Stimulated activated CD4-positive, alpha-beta T cell treated with anti-CD3 and anti-CD28 coated beads, Interleukin-12 subunit alpha, Interleukin-12 subunit beta, amount 100 ng/mL, for 4 hours (primary cell): ENCODE measurements at places on chromosomes 4 and X.

- no peak for DNase-seq
Observed at GRCh38 chrX:115330498-115331168, 41.1 kb downstream of the LUZP4 start.

GRCh38 chr4:39786838-39787237 is 88.9 kb downstream of the UBE2K start:
- DNase-seq, result no peak

DNA sequence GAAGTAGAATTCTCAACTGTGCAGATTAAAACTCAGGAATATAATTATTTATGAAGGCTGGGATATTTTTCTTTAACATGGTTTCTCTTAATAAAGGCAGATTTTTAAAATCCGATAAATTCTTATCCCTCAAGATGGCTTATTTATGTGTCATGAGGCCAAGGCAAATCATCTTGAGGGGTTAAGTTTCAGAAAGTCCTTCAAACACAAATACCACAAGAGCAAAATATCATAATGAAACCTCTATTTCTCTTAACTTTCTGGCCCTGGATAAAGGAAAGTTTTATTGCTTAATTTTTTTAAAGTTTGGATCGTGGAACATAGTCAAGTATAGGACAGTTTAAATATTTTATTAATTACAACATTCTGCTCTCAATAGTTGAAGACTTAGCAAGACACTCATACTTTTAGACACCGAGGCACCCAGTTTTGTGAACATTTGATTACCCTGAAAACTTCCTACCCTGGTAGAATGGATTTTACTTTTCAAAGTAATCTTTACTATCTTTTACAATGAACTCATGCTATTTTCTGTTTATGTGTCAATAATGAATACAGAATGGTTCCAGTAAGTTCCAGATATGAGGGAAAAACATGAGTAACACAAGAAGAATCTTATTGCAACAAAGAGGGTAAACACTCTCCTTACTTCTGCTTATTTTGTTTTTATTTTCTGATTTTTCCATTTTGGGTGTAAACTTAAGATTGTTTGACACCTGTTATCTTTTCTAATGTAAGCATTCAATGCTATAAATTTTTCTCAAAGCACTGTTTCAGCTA is 200.7 kb upstream of the IL15 start:
- DNase-seq, result no peak

- DNase-seq, result no peak
Observed at GRCh38 chrX:30702736-30703135, 49.5 kb downstream of the GK start.

- no peak for DNase-seq
Observed at GRCh38 chr4:51894059-51894645, 51.2 kb downstream of the DCUN1D4 start.

DNA sequence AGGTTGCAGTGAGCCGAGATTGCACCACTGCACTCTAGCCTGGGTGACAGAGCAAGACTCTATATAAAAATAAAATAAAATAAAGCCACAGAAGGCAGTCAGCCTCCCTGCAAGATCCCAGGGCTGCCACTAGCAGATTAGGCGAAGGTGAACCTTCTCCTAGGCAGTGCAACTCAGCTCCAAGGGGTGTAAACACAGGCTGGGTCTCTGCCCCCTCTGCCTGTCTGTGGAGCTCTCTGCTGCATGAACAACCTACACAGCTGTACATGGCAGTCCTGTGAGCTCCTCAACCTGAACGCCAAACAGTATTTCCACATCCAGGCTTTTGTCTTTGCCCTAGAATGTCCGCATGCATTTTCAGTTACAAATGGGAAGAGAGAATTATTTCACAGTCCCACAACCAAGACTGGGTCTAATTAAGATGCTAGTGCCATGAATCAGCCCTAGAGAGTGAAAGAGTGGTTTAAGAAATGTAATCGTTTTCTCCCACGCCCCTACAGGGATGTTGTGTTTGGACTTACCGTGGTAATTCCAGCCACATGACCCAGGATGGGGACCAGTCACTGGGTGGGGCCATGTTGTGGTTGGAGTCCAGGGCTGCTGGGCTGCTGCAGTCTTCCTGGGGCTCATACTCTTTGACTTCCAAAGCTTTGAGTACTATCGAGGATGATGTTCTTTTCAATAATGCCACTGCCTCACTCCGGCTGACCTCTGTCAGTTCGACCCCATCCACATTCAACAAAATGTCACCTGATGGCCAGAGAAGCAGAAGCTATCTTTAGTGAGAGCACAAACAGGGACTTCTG is 99.0 kb downstream of the FIP1L1 start:
- no peak for DNase-seq

DNA sequence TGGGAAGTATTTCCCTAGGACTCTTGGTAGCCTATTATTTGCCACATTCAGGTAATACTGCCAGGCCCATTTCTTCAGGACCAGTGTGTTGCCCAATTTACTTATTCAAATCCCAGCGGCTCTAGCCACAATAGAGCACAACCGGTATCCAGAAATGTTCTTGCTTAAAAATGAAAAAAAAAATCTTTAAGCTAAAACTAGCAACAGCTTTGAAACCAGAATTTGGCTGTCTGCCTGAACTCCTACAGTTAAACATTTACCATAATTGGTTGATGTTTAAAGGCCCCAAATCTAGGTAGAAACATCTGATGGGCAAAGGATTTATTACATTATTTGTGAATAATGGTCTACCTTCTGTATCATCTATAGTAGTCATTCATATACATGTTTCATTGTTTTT is 930 bp upstream of the SLITRK4 start:
- no peak for DNase-seq

- no peak for DNase-seq
Observed at GRCh38 chr4:158195297-158195696, 15.0 kb upstream of the TMEM144 start.

DNA sequence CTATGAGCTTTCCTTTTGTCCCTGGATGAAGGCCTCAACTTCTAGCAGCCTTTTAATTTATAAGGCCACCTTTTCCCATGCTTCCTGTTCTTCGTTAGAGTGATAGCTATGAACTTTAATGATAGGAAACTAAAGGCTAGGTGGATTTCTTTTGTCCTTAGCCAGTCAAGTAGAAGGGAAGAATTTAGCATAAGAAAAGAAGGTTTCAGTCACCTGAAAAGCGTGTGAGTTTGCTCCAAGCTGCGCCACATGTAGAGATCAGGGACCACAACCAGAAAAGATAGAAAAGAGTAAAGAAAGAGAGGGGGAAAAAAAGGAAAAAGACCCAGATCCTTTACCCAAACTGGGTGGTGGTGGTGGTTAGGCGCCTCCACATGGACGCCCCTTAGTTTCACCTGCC is 28.6 kb downstream of the LUZP4 start:
- no peak for DNase-seq

GRCh38 chrX:103687696-103688201 is 1.2 kb upstream of the MORF4L2 start:
- peak; percentile 36 for DNase-seq

DNA sequence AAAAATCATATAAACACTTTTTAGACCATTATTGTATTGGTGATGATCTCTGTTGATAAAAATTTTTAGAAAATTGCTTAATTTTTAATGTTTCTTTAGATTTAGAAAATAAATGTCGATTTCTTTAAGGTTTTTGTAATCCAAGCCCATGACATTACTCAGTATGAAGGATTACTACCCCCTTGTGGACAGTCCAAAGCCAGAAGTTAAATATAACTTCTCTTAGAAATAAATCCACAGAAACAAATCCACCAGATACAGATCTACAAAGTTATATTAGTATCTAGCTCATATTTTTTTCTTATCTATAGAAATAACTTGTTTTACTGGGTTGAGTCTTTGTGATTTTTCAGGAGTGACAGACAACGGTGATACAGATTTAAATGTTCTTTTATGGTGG is 18.9 kb downstream of the TIFA start:
- DNase-seq, result no peak

DNA sequence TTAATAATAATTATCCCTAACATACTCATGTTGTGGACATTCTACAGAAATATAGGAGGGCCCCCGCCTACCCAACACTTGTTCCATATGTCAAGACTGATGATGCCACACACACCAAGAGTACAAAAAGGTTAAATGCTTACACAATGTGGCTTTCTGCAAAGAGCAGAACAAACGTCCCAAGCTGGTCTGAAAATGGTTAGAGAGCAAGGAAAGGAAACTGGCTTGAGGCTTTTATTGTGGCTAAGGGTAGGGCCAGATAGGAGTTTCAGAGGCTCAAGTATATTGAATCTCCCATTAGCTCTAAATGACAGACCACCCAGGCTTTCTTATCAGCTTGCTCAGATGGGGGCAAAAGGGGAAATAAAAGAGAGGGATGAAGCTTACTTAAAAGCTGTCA is 134.1 kb upstream of the C1QTNF7 start:
- DNase-seq, result no peak

DNA sequence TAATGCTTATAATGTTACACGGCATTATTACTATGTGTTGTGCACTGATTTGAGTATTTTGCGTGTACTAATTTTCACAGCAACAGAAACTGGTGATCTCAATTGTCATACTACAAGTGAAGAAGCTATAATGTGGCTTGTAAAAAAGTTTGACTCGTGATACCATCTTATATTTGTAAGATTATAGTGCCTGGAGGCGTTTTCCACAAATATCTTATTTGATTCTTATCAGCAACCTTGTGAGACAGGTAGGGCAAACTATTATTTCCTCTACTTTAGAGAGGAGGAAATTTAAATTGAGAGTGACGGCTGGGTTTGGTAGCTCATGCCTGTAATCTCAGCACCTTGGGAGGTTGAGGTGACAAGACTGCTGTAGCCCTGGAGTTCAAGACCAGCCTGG is 4.5 kb downstream of the CUL4B start:
- no peak for DNase-seq

DNA sequence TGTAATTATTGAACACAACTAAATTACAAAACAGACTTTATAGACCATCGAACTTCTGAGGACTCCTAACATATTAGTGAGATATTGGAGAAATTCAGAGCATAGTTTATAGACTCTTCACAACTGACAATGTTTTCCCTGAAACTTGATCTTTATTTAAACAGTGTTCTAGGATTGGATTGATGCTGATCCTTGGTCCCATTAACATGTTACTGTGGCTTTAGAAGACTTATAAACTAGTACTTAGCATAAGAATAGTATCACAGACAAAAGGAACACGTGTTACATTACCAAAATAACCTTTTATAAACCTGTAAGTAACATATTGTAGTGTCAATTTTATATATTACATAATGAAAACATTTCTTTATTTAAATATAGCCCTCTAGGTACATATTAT is 689.6 kb downstream of the CCSER1 start:
- DNase-seq, result no peak

GRCh38 chrX:1534301-1535168 is 2.5 kb downstream of the P2RY8 start:
- DNase-seq, result peak; percentile 34
